ENCODE measurements at places on chromosomes 7 and 10.

DNA sequence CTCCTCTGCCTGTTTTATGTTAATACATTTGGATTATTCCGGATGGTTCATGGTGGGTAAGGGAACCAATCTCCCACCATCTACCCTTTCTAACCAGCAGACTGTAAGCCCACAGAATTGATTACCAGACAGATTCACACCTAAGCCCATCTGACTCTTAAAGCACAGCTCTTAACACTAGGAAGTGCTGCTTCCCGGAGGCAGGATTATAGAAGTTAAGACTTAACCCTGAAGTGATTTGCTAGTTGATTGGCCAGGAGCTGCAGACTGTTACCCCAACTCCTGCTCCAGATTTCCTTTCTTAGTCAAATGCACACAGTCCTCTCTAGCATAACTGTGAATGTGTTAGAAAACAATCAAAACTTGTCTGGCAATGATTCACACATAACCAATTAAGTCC is 221.7 kb downstream of the CDK14 start:
- DNase-seq = no peak

- DNase-seq = no peak
Observed at GRCh38 chr7:40463446-40463845, 328.6 kb downstream of the SUGCT start.

DNA sequence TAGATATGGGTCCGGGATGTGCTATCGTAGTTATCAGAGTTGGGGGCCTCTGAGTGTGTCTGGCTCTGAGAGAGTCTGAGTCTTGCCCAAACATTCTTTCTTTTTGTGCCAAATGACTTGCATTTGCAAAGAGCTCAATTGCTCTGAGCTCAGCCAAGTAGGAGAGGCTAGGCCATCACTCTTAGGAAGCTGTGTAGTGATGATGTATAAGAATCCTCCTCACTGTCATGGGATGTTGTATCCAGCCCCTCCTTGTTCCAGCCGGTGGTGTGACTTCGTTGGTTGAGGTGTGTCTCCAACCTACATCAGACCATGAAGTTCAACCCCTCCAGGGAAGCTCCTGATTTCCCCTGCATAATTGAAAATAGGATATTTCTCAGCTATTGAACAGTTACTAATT is 97.5 kb upstream of the NPS start:
- no peak for DNase-seq

DNA sequence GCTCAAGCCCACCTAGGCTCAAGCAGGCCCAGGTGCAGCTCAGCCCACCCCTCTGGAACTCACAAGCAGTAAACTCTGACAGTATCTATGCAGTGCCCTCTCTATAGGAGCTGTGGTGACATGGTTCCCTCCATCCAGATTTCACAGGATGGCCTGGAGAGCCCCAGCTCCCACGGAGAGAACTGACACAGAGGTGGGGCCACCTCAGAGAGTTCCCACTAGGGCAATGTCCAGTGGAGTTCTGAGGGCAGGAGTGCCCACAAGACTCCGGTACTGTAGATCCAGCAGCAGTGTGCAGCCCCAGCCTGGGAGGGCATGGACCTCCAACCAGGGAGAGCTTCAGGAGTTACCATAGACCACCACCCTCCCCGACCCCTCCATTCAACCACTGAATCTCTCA is 37.3 kb upstream of the CNPY1 start:
- DNase-seq = no peak

DNA sequence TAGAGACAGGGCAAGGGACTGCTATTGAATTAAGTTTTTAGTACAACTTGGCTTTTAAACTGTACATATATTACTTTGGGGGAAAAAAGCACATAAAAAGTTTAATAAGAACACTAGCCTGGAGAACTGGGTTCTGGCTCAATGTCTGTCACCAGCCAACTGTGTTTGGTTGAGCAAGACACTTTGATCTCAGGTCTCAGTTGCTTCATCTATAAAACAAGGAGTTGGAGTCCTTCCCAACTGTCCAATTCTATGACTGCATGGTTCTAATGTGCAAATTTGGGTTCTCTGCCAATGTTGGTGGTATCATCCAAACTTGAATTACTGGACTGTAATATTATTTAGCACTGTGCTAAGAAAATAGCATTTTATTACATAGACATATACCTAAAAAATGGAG is 50.3 kb downstream of the ATXN7L1 start:
- no peak for DNase-seq

DNA sequence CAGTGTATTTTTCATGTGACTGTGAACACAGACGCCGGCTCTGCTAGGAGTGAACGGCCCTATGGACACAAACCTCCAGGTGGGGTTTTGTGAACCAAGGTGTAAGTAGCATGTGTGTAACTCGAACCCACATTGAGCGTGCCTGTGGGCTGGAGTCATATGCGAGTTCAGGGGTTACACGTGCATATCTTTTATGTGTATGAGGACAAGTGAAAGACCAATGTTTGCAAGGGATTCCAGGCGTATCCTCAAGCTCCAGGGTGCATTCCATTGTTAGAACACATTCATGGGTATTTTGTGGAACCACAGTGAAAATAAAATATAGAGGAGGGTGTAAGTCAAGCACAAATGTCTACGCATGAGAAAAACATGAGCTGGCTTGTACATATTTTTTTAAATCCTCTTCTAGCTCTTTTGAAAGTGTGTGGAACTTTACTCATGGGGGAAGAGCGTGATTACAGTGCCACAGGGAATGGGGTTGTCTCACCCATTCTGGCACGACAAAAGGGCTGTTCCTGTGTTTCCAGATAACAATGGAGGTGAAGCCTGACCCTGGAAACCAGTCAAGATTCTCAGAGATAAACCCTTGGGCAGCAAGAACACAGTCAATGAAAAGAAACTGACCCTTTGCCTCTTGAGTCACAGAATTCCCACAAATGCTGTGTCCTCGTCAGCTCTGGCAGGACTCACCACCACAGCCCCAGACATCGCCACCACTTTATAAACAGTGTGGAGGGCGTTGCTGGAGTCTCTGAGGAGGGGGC is 37.0 kb upstream of the GOT1 start:
- DNase-seq = no peak

GRCh38 chr7:101386558-101387231 is 24.0 kb downstream of the COL26A1 start:
- no peak for DNase-seq

DNA sequence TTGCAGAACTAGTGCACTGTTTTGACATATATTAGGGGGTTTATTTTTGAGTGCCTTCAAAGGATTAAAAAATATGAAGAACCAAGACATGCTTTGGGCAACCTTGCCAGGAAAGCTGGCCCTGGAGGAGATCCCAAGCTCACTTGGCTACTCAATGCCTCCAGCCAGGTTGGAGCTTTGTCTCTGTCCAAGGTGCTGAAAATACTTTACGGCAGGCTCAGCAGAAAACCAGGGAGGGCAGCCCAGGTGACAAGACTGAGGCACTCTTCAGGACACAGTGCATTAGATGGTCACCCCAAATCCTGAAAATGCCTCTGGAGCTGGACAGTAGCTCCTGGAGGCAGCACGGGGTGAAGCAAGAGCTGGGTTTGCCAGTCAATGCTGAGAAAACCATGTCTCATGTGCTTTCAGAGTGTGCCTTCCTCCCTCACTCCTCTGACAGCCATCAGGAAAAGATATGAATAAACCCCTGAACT is 5.8 kb upstream of the KCNH2 start:
- no peak for DNase-seq

GRCh38 chr10:230758-231157 is 95.5 kb downstream of the ZMYND11 start:
- DNase-seq = no peak

Measured in stimulated activated naive CD8-positive, alpha-beta T cell treated with anti-CD3 and anti-CD28 coated beads, Interleukin-15, amount 100 ng/mL, for 72 hours (primary cell).